ENCODE measurements at places on chromosomes 1 and 21.

- no peak for DNase-seq
These were observed 13.3 kb downstream of the TGFBR3 start for GRCh38 chr1:91872559-91873081.

- peak; percentile 61 for DNase-seq
These were observed at the start of gene MYOM3 for GRCh38 chr1:24111996-24112779. Gene MYOM3, minus strand, starts transcription at chr1:24112135. Its CDS starts 3,499 bp downstream, at chr1:24108636.

DNA sequence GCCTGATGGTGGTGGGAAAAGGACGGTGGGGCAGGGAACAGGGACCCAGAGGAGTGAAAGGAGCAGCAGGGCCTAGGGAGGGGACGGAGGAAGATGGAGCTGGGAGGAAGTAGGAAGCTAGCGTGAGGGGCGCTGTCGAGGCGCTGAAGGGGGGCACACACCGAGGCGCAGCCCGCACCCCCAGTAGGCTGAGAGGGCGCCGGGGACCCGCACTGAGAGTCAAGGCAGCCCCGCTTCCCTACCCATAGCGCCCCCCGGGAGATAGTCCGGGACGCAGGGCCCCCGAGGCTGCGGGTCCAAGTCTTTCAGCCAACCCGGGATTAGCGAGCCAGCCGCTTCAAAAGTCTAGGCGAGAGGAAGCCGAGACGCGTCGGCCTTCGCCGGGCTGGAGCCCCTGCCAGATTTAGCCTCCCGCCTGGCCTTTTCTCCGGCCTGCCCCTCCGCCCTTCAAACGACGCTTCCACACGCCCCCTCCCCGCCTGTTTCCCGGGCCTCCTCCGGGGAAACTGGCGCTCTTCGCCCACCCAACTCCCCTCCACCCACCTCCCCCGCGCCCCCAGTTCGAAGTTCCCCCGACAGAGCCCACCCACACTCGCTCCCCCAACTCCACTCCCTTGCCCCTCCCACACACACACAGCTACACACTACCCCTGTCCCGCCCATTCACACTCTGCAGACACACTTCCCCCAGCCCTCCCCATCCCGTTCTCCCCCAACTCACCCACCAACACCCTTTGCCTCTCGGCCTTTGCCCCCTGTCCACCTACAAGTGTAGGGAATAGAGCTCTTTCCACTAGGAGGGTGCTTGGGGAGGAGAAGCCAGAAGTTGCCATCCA is 7.8 kb upstream of the PROX1 start:
- no peak for DNase-seq

DNA sequence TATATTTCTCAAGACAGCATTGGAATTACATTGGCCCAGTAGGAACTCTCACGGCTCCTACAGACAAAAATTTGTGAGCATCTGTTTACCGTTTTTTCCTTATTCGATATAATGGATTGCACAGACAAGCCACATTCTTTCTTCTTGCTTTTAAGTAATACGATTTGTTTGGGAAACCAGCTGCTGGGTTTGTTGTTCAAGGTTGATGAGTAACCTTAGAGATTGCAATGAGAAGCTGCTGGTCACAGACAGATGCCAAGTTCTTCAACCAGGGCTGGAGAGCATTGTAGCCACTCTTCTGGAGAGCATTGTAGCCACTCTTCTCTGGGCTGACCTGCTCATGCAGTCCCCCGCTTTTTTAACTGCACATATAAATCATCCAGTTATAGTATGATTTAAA is 1.4 kb upstream of the MIA3 start:
- DNase-seq, result peak; percentile 80

DNA sequence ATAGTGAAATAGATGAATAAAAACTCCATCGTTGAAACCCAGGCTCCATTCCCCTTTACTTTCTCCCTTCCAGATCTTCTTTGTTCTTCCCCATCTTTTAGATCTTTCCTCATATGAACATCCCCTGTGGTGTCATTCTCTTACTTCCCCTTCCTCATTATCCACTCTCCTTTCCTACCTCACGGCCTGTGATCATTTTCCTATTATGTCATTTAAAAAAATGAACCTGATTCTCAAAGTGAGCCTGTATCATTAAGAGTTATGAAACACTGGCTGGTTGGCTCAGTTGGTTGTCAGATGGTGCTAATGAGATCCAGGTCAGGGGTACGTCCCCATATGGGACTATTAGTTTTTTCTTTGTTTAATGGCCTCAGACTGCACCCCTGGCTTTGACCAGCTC is 38.3 kb downstream of the TCEANC2 start:
- DNase-seq, result no peak

GRCh38 chr21:25744854-25745253 is 10.1 kb downstream of the GABPA start:
- DNase-seq, result no peak

- DNase-seq, result no peak
These were observed 51.6 kb downstream of the FAM163A start for GRCh38 chr1:179794669-179795068.

GRCh38 chr1:87450136-87450535 is 121.5 kb downstream of the LMO4 start:
- no peak for DNase-seq

- DNase-seq, result peak; percentile 25
These were observed 801 bp downstream of the TRAF5 start for GRCh38 chr1:211327346-211327921.

DNA sequence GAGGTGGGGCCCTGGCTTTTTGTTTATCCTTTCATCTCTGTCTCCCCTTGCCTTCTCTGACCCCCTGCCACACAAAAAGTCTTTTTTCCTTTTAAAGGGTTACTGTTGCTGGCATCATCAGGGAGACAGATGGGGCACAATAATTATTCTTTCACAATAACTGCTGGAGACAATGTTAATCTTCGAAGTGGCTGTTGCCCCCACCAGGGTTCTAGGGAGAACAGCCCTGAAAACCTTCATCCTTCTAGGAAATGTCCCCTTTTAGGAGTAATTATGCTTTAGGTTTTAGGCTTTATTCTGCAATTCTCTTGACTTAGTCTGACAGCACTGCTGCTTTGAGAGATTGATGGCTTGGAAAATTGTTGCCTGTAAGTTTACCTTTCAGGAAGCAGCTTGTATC is 150.0 kb downstream of the NOS1AP start:
- no peak for DNase-seq

- DNase-seq, result no peak
These were observed 87.9 kb downstream of the CDC14A start for GRCh38 chr1:100440075-100440809.

DNA sequence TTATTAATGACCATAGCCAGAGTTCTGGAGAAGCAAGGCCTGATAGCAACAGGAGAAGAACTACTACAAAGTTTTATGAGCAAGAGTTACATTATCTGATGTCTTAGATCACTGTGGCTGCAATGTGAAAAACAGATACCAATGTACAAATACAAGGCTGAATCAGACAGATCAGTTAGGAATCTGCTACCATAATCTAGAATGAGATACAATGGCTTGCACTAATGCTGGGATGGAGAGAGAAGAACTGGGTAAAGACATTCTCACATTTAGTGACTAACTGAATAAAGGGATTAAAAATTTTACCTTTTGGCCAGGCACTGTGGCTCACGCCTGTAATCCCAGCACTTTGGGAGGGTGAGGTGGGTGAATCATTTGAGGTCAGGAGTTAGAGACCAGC is 41.3 kb downstream of the ARID4B start:
- DNase-seq, result no peak

- no peak for DNase-seq
These were observed 12.8 kb downstream of the APP start for GRCh38 chr21:26157801-26158200.

GRCh38 chr1:212607206-212607912 is 1.2 kb upstream of the ATF3 start:
- DNase-seq, result no peak

DNA sequence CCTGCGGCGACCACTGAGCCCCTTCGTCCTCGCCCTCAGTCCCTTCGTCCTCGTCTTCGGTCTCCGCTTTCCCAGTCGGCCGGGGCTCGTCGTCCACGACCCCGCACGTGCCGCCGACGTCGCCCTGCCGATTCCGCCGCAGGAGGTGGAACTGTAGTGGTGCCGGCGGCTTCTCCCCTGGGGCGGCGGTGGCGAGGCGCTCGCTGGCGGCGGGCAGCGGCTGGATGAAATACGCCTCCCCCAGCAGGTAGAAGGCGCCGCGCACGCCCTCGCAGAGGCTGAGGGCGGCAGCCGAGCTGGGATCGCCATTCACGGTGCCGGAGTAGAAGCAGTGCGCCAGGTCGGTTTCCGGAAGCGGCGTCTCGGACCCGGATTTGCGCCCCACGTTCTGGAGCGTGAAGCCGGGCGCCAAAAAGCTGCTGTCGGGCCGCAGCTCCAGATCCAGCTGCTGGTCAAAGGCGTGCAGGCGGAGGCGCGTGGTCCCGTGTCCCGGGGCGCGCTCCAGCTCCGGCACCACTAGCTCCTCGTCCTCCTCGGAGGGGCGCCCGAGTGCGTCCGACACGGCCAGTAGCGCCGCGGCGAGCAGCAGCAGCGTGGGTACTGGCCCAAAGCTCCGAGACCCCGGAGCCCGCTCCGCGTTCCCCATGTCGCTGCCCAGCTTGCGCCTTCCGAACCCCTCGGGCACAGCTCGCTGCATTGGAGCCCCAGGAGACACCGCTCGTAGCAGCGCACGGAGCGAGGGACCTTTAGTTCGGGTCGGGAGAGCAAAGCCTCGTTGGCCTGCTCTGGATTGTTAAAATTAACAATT is 747 bp downstream of the ADAMTS1 start:
- no peak for DNase-seq

GRCh38 chr1:151327903-151328674 is 873 bp upstream of the PI4KB start:
- no peak for DNase-seq

- no peak for DNase-seq
These were observed 59.0 kb upstream of the ATF3 start for GRCh38 chr1:212549503-212550017.

GRCh38 chr1:168845140-168845539 is 116.1 kb upstream of the DPT start:
- DNase-seq, result no peak

- no peak for DNase-seq
These were observed 213.0 kb upstream of the VAMP3 start for GRCh38 chr1:7558041-7558461.

DNA sequence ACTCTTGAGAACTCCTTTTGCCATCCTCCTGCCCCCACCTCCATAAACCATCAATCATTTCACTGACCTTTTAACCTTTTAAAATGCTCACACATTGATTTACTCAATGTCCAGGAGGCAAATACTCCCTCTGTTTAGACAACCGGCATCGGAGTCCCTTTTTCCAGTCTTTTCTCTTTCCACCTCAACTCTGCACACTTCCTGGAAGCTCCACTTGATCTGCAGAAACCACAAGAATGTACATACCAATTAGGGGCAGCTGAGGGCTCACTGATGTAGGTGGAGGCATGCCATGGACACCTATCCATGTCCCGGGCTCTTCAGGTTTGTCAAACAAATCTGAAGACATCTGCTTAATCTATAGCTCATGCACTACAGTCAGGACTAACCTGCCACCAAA is 5.3 kb upstream of the AMIGO1 start:
- no peak for DNase-seq

GRCh38 chr21:42676808-42677207 is 23.4 kb downstream of the PDE9A start:
- no peak for DNase-seq

- no peak for DNase-seq
These were observed 156.3 kb upstream of the C1orf174 start for GRCh38 chr1:4056422-4056821.

- DNase-seq, result no peak
These were observed 540.4 kb downstream of the MATN1 start for GRCh38 chr1:30183006-30183405.

GRCh38 chr1:173191011-173191705 is 16.0 kb downstream of the TNFSF4 start:
- no peak for DNase-seq

DNA sequence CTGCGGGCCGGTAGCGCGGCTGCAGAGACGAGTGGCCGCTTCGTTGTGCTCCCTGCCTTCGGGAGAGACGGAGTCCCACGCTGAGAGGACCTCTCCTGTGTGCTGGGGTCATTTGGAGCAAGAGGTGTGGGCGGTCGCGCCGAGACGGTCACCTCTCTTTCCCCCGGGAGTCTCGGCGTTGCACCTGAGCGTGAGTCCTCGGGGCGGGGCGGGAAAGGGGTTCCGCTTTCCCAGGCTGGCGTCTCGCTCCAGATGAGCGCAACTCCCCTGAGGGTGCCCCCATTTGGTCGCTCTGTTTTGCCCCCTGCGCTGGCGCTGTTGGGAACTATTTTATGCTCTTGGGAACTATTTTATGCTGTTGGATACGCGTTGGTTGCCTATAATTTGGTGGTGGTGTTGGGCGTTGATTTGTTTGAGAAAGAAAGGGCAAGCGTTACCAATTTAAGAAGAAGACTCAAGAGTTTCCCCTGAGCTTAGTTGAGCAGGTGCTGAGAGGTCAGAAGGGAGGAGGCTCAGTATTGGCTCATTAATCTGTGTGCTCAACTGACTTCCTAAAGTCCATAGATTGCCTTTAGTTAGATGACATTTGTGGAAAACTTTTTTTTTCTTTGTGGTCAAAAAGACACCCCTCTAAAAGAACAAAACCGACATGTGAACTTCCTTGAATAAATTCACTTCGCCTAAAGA is 683 bp downstream of the LRRC8B start:
- no peak for DNase-seq

All from stromal cell of bone marrow (primary cell).